ENCODE measurements at places on chromosomes 1 and 21. TPM values are rescaled to one million over a fixed set of nuclear protein-coding genes. Genes with fewer than 3 reads are reported as not detected.

Gene ATP6V0B
- total RNA-seq, result 311 TPM

Gene SYPL2
- not detected for total RNA-seq

Gene PHLDA3
- 334 TPM for total RNA-seq

Gene MLLT11
- 3.3 TPM for total RNA-seq

Gene ADORA1
- not detected for total RNA-seq

All from nasal cavity respiratory epithelium epithelial cell of viscerocranial mucosa (primary cell).